ENCODE measurements at places on chromosomes 5 and 9.

DNA sequence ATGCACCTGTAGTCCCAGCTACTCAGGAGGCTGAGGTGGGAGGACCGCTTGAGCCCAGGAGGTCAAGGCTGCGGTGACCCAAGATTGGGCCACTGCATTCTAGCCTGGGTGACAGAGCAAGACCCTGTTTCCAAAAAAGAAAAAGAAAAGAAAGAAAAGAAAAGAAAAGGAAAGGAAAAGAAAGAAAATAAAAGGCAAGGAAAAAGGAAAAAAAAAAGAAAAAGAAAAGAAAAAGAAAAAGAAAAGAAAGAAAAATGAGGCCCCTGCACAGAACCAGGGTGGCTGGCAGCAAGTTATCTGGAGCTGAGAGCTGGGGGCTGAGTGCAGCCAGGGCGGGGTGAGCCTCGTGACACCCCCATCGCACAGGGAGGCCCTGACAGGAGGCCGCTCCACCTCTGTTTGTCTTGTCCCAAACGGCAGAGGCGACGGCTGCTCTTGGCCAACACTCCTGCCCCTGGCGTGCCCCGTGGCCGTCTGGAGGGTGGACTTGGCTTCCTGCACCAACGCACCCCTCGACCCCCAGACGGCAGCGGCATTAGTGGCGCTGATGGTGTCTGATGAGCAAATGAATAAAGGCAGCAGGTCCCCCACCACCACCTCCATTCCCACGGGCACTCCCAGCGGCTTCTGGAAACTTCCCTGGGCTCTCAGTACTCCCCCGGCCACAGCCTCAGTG lies 16.7 kb downstream of the EXD3 start:
- no peak for DNase-seq

GRCh38 chr9:36717276-36717675 lies 144.6 kb downstream of the MELK start:
- DNase-seq, result no peak

GRCh38 chr9:108950168-108950567 lies 16.0 kb downstream of the ABITRAM start:
- DNase-seq, result no peak

- no peak for DNase-seq
Measured at GRCh38 chr9:136346927-136347465, 16.5 kb downstream of the DNLZ start.

DNA sequence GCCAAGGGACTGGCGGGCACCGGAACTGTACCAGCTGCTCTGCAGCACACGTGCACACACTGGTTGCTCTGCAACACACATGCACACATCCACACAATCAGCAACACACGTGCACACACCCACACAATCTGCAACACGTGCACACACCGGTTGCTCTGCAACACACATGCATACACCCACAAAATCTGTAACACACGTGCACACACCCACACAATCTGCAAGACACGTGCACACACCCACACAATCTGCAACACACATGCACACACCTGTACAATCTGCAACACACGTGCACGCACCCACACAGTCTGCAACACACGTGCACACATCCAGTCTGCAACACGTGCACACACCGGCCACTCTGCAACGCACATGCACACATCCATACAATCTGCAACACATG lies 17.9 kb downstream of the PLEKHG4B start:
- DNase-seq, result no peak

DNA sequence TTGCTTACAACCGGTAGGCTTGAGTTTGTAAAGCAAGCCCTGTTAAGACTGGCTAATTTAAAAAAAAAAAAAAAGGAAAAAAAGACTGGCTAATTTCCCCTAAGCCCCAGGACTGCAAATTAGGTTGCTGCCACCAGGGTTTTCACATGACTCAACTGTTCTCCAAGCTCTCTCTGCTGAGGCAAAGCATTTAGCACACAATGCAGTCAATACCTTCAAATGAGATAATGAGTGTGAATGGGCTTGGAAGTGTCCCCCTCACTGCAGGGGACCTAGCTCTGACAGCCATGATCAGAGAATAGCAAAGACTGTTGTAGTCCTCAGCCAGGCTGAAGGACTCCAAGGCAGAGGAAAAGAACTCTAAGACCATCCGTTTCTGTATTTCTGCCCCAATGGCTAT lies 42.8 kb upstream of the ZSWIM6 start:
- DNase-seq, result no peak

GRCh38 chr5:174387448-174387847 lies 336.9 kb upstream of the MSX2 start:
- DNase-seq, result no peak

DNA sequence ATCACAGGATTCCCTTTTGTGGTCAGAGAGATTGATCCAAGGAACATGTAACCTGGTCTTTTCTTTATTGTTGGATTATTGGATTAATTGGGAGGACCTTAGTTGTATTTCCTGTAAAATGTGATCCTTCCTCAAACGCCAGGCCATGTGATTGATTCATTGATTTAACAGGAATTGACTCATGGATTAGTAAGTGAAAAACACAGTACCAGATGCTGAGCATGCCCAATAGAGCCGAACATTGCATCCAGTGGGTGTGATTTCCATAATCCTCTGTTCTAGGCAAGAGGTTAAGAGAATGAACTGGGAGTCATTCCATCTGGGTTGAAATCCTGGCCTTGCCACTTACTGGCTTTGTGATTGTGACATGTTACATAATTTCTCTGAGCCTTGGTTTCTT lies 522.3 kb downstream of the MAT2B start:
- DNase-seq, result no peak

GRCh38 chr9:114856942-114857315 lies 51.1 kb upstream of the TNFSF15 start:
- no peak for DNase-seq

DNA sequence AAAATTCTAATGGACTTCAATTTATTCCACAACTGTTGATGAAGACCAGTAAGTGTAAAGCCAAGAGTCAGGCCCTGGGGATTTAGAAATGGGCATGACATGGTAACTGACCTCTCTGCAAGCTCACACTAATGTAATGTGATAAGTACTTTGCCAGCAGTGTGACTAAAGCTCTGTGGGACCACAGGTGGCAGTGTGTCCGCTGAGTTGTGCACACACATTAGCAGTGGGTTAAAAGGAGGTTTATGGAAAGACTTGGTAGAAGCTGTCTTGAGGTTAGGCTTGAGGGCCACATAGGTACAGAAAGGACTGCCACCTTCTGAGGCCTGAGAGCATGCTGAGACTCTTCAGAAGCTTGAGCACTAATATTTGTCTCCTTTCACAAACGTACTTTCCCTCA lies 67.6 kb downstream of the UBAP1 start:
- DNase-seq, result no peak

DNA sequence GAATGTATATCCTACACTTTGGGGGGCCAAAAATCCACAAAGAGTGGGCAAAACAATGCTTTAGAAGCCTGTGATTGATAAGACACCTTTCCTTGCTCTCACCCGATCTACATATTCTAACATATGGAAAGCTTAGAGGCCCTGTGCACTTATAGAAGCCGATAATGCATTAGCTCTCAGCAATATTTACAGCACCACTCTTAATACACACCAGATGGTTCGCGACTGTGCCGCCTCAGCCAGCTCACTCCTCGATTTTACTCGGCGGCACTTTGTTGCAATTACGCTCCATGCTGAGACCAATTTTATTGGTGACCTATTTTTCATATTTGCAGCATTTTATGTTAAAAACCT lies 18.8 kb downstream of the NR2F1 start:
- DNase-seq, result no peak

DNA sequence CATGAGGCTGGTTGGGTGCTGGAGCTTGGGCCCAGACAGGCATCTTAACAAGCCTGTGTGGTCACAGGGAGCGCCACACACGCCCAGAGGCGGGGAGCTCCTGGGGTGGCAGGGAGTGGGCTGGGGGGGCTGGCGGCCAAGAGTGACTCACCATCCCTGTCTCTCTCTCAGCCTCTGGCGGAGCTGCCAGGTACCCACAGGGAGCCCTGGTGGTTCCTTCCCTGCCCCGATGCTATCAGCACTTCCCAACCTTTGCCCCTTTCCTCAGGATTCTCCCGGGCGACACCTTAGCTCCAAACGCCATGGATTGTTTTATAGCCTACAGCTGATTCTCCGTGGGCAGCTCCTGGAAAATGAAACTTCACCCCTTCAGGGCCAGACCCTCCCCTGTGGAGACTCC lies 5.5 kb downstream of the SLC9A3 start:
- DNase-seq, result peak; percentile 51

DNA sequence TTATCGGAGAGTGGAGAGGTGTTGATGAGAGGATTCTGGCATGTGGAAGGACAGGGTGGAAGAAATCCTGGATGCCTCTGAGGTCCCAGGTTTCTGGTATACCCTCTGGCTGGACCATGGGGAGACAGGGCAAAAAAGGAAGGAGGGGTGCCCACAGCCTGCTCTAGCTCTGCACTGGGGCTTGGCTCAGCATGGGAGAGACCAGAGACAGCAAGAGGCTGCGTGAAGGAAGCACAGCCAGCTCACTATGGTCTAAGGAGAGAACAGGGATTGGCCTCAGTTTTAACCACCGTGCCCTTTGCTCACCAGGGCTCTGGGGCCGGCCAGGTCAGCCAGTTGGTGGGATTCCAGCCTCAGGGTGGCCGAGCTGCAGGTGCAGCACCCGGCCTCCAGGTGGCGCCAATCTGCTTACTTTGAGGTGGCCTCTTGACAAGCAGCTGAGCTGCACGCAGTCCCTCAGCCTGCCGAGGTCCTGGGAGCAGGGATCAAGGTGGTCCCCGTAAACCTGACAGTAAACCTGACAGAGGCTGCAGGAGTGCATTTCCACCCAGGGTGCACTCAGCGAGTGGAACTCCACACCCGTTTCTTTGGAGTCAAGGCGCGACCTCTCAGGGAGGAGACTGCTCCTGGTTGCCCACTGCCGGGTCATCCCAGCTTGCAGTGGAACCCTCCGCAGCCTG lies 25.0 kb upstream of the SPTLC1 start:
- peak; percentile 64 for DNase-seq

Measured in pancreas (tissue), 10 donors.